Uterus (tissue), 4 donors: ENCODE measurements at places on chromosomes 5 and 9. TPM values are rescaled to one million over a fixed set of nuclear protein-coding genes. Genes with fewer than 3 reads are reported as not detected.

DNA sequence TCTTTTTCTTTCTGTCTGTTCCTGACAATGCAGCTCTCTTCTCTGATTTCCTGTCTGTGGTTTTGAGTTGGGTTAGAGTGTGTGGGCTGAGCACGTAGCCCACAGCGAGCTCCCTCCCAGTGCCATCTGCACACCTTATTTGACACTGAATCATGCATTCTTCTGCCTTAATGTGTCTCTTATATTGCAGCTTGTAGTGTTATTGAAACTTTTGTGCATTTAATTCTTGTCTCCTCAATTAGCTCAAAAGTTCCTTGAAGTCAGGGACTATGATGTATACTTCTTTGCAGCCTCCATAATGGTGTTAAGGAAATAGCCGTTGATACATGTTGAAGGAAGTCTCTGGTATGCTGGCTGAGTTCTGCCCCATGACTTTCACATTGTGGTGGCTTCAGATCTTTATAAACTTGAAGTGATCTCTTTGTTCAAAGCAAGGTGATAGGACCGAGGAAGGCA is 576.2 kb upstream of the CLINT1 start:
- DNase-seq: no peak

GRCh38 chr5:80481019-80481893 is 6.6 kb upstream of the FAM151B start:
- no peak for DNase-seq

- DNase-seq: no peak
Observed at GRCh38 chr5:41876678-41877077, 6.5 kb upstream of the OXCT1 start.

DNA sequence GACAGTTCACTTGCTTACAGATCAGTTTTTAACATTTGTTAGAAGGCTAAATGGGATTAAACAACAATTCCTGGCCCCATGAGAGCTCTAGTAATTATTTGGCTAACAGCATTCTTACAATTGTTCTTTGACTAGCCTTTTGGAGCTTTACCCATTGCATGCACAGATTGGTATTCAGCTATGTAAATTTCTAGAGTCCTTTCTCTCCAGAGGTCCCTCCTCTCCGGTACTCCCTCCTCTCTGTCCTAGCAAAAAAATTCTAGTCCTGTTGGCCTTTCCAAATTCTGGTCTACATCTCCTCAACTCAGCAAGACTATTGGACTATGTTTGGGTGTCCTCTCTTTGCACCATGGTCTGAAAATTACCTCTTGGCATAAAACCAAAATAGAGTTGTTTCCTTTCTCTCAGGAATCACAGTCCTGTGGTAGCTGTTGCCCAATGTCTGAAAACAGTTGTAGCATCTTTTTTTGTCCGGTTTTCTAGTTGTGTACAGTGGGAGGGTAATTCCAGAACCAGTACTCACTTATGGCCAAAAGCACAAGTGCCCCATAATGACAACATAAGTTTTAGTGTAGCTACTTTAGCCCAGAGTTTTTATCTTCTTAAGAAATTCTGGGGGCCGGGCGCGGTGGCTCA is 18.1 kb downstream of the SAR1B start:
- DNase-seq: no peak

The INSL6 gene
- total RNA-seq: 0.48 TPM

The SLC25A2 gene
- 2.3 TPM for total RNA-seq

The ACTBL2 gene
- total RNA-seq: not detected

The CFAP77 gene
- 1.4 TPM for total RNA-seq
